ENCODE measurements at places on chromosomes 4 and X.

- DNase-seq = no peak
These were observed 52.1 kb downstream of the RTL5 start for GRCh38 chrX:72079607-72080006.

GRCh38 chr4:112253382-112254000 is 21.9 kb downstream of the AP1AR start:
- no peak for DNase-seq

DNA sequence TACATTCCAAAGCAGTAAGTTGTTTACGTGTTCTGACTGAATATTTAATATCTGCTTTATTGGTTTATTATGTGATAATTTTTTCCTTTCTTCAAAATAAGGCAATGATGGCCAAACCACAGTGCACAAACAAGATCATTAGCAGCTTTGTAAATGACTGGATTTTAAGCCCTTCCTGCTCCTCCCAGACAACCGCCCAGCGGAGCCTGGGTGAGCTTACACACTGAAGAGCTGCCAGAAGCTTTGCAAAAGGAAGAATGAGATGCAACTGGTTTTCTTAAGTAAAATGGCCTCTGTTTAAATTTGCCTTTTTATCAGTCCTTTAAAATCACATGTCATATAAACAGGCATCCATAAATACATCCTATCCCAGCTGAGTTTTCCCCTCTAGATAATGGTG is 52.2 kb downstream of the SPARCL1 start:
- DNase-seq = no peak

GRCh38 chr4:95294321-95294720 is 254.5 kb downstream of the UNC5C start:
- no peak for DNase-seq

- DNase-seq = no peak
These were observed 24.8 kb downstream of the EVC2 start for GRCh38 chr4:5683566-5683965.

- peak; percentile 66 for DNase-seq
These were observed at the start of gene SLC9A6 for GRCh38 chrX:135985157-135985972. Gene SLC9A6 (plus strand): TSS chrX:135985435. CDS start chrX:135985659, 224 bp downstream.

DNA sequence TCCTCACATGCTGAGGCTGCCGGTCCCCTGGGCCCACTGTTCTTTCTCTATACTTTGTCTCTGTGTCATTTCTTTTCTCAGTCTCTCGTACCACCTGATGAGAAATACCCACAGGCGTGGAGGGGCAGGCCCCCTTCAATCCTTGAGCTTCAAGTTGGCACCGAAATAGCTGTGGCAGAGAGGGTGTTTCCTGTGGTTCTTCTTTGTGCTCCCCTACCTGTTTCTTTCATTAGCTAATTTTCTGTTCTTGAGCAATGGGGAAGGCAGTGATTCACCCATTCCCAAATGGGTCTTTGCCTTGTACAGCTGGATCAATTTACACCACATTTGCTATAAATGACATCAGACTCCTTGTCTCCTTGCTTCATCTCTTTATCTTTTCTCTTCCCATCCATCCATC is 2.1 kb upstream of the CYSLTR1 start:
- DNase-seq = no peak

DNA sequence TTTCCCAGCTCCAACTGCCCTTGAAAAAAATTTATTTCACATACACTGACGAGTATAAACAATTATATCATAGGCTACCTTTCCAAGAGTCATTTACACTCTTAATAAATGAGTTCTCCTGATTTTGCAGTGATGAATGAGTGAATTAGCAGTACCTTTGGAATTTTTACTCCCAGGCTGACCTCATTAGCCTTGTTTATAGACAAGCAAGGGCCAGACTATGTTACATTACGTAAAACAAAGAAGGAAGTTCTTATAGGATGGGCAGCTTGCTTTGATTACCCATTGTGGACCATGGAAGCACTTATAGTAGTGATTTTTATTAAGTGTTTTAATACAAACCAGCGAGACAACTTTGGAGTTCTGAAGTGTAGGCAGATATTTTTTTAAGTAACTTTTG is 112.9 kb upstream of the C1QTNF7 start:
- no peak for DNase-seq

DNA sequence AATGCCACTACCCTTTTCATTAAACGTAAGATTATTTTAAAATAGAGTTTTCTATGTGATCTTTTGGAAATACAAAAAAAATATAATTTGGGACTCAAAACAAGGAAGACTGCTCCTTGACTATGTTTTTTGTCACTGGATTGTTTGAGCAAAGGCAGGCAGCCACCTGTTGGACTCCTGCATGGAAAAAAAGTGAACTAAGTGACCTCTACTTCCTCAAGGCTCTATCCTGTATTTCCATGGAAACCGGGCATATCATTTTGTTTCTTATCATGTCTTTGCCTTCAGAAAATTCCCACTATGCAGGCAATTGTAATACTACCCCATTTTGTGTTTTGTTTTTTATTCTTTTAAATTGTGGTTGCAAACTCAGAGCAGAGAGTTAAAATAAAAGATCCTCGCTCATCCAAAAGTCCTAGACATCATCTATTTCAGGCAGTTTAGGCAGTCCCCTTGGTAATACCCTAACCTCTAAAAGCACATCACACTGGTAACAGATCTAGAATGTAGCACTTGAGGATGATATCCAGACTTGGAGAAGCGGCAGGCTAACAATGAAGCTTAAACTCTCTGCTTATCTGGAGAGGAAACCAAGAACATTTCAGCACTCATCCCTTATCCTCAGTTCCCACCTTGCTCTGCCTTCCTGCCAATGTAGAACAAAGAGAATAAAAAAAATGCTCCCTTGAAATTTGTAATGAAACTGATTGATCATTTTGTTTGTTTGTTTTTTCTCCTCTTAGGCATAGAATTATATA is 165.7 kb downstream of the BANK1 start:
- DNase-seq = no peak

GRCh38 chrX:151762802-151763201 is 28.3 kb downstream of the CNGA2 start:
- DNase-seq = no peak

GRCh38 chrX:48910926-48911411 is 477 bp downstream of the SLC35A2 start:
- no peak for DNase-seq

DNA sequence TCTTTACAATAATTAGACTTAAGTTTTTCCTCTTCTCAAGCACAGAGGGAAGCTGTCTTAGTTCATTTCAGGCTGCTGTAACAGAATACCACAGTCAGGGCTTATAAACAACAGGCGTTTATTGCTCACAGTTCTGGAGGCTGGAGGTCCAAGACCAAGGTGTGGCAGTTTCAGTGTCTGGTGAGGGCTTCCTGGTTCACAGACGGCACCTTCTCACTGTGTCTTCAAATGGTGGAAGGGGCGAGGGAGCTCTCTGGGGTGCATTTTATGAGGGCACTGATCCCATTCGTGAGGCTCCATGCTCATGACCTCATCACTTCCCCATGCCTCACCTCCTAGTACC is 115.7 kb upstream of the MXRA5 start:
- DNase-seq = no peak

DNA sequence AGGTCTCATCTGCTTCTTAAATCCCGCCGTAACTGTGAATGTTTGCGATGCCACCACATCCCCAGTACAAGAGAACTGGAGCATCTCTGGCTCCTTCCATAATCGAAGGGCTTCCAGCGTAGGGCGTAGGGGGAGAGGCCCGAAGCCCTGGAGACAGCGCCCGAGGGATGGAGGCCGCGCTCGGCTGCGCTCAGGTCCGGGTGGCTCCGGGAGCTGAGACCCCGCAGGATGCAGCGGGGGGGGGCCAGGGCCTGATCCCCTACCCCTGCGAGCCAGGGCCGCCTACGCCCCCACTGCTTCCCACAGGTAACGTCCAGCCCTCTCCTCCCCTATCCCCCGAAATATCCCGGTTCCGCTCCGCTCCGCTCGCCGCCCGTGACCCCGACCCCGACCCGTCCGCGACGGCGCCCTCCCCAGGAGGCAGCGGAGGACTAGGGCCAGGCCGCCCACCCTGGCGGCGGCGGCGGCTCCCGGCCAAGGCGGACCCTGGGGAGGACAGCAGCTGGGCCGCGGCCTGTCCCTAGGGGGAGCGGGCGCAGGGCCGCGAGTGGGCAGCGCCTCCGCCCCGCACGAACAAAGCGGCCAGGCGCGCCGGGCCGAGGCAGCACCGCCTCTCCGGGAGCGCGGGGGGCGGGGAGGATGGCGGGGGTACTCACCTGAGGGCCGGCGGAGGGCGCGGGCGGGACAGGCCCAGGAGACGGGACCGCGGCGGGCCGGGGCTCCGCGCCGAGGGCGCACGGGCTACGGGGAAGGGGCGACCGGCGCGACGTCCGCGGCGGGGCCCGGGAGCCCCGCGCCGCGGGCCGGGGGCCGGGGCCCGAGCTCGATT is 723 bp downstream of the WDFY3 start:
- DNase-seq = peak; percentile 30

DNA sequence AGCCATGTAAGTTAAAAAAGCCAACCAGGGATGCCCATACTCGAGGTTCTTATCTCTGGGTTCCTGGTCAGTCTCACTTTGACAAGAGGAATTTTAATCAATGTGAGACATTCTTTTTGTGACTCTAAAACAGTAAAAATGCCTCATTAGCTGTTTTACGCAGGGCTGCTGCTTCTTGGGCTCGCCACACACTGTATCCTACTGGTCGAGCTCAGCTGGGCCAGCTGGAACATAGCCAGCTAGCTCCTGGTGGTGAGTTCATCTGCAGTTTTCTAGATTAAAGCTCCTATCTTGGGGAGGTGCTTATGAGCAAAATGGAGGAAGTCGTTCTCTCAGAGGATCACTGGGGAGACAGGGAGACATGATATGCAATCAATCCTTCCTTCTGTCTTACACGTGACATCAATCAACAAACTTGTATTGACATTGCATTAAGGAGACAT is 55.9 kb upstream of the LEF1 start:
- no peak for DNase-seq

- no peak for DNase-seq
These were observed 22.0 kb downstream of the CCNQ start for GRCh38 chrX:153576961-153577360.

DNA sequence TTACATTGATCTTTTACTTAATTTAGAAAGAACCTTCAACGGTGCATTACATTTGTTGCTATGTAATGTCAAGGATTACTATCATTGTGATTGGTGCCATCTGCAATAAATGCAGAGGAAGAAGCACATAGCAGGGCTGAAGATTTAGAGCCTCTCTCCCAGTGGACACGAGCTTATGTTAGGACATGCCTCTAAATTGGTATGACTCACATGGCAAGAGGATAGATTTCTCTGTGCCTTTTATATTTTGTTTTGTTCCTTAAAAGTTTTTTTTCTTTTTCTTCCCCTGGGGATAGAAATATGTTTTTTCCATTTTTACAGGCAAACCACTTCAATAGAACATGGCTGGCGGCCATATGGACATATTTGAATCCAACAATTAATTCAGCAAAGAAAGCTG is 205.0 kb upstream of the HAND2 start:
- no peak for DNase-seq

- DNase-seq = no peak
These were observed 158.0 kb downstream of the KCNIP4 start for GRCh38 chr4:21790438-21791029.

- no peak for DNase-seq
These were observed 203.2 kb upstream of the MBNL3 start for GRCh38 chrX:132692066-132692465.

DNA sequence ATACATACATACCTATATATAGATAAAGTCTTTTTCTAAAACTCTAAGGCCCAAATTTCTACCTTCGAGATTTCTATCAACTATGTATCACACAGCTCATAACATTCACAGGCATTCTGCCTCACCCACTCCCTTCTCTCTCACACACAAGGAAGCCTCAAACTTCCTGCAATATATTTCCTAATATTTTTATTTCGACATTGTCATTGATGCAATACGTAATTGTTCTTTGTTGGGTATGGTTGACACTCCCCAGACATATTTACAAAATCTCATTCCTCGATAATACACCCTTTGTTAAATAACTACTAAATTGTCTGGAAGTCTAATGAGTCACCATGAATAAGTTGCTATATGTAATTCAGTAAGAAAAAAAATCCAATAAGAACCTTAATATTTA is 143.5 kb downstream of the HNRNPD start:
- DNase-seq = no peak
